ENCODE measurements at places on chromosomes 3 and 15. TPM values are rescaled to one million over a fixed set of nuclear protein-coding genes. Genes with fewer than 3 reads are reported as not detected.

PRR20G gene
- not detected for total RNA-seq

CCR9 gene
- total RNA-seq: not detected

DNA sequence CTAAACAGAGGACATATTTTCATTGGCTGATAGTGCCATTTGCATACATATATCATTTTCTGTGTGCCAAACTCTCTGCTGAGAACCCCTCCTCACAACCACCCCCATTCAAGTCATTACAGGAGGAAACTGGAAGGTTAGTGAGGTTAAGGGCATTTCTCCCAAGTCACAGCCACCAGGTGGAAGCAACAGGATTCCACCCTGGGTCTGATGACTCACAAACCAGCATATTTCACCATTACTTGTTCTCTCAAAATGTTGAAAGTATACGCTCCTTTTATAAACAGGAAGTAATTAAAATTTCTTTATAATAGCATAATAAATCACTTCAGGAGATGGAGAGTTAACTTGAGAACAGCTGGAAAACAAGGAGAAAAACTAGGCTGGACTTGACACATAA is 398.6 kb upstream of the WNT5A start:
- DNase-seq: no peak

- no peak for DNase-seq
Measured at GRCh38 chr3:159091936-159092335, 290.1 kb downstream of the MFSD1 start.

- no peak for DNase-seq
Measured at GRCh38 chr15:78090422-78091063, 1.8 kb upstream of the SH2D7 start.

All from ureter (tissue), 1 donor.